ENCODE measurements at places on chromosomes 2 and 18. TPM values are rescaled to one million over a fixed set of nuclear protein-coding genes. Genes with fewer than 3 reads are reported as not detected.

POU3F3 gene
- total RNA-seq = 2.3 TPM

TWSG1 gene
- total RNA-seq = 33.9 TPM

TUBB8B gene
- total RNA-seq = not detected

ANKRD62 gene
- not detected for total RNA-seq

Measured in SJCRH30 (cell line).